Adipocyte (in vitro differentiated cells): ENCODE measurements at places on chromosomes 4 and X.

- no peak for DNase-seq
Observed at GRCh38 chr4:23930750-23931488, 41.1 kb upstream of the PPARGC1A start.

GRCh38 chr4:156832886-156833285 is 138.7 kb downstream of the PDGFC start:
- DNase-seq, result peak; percentile 19

DNA sequence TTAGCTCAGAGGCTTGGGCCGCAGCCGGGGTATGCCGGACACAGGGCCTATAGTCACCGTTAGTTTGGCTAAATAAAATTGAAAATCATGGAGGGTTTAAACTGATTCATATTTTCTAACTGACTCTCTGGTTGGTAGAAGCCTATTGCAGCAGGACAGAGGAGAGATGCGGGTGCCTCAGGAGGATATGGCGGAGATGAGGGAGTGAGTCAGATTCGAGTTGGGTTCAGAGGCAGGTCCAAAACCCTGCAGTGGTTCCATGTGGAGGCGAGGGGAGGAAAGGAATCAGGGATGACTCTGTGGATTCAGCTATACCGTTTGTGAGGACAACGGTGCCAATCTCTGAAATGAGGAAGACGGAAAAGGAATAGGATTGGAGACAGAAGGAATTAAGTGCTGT is 176.6 kb downstream of the PALLD start:
- DNase-seq, result no peak

- DNase-seq, result no peak
Observed at GRCh38 chrX:67104982-67105757, 438.7 kb upstream of the AR start.

DNA sequence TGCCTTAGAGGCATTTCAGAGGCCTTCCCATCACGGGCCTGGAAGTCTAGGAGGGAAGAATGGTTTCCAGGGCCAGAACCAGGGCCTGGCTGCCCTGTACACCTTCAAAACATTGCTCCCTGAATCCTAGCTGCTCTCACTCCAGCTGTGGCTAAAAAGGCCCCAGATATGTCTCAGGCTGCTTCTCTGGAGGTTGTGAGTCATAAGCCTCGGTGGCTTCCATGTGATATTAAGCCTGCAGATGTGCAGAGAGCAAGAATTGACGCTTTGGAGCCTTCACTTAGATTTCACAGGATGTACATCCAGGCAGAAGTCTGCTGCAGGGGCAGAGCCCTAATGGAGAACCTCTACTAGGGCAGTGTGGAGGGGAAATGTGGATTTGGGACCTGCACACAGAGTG is 502.5 kb downstream of the GRXCR1 start:
- no peak for DNase-seq

GRCh38 chr4:22670956-22671355 is 21.8 kb upstream of the GBA3 start:
- DNase-seq, result peak; percentile 6

- no peak for DNase-seq
Observed at GRCh38 chr4:13470379-13470778, 13.8 kb downstream of the RAB28 start.
